ENCODE measurements at places on chromosomes 16 and 17.

DNA sequence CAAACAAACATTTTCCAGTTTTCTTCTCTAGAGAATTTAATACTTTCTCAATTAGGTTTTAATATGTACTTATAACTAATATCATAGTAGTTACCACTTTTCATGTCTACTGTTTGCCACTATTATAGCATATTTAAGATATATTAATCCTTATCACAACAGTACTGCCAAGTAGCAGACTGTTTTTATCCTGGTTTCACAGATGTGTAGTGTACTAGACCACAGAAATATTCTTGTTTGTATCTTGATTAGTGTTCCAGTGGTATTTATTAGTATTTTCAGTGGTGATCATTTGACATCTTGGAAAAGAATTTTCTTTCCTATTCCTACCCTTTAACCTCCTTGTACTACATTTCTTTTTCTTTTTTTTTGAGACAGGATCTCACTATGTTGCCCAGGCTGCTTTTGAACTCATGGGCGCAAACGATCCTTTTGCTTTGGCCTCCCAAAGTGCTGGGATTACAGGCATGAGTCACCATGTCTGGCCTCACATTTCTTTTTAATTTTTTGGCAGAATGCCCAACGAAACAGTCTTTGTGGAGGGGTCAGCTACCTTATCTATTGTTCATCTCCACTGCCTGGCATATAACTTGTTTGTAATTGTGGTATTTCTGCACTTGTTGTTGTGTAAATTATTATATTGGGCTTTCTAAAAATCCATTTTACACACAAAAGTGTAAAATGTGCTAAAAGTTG lies 27.2 kb downstream of the MAP2K4 start:
- no peak overlapping the region for H3K27ac ChIP-seq
- peaks cover 14% of the 10 kb centered on the region for H3K4me1 ChIP-seq
- no peak overlapping the region for H3K4me3 ChIP-seq
- no peaks in the 10 kb centered on the region for H3K27me3 ChIP-seq
- no peak for DNase-seq

- H3K27me3 ChIP-seq: no peaks in the 10 kb centered on the region
- H3K4me3 ChIP-seq: no peak overlapping the region
- no peak overlapping the region for H3K27ac ChIP-seq
- no peak for DNase-seq
- peaks cover 3% of the 10 kb centered on the region for H3K4me1 ChIP-seq
Observed at GRCh38 chr17:38969281-38969680, 2.1 kb upstream of the FBXO47 start.

DNA sequence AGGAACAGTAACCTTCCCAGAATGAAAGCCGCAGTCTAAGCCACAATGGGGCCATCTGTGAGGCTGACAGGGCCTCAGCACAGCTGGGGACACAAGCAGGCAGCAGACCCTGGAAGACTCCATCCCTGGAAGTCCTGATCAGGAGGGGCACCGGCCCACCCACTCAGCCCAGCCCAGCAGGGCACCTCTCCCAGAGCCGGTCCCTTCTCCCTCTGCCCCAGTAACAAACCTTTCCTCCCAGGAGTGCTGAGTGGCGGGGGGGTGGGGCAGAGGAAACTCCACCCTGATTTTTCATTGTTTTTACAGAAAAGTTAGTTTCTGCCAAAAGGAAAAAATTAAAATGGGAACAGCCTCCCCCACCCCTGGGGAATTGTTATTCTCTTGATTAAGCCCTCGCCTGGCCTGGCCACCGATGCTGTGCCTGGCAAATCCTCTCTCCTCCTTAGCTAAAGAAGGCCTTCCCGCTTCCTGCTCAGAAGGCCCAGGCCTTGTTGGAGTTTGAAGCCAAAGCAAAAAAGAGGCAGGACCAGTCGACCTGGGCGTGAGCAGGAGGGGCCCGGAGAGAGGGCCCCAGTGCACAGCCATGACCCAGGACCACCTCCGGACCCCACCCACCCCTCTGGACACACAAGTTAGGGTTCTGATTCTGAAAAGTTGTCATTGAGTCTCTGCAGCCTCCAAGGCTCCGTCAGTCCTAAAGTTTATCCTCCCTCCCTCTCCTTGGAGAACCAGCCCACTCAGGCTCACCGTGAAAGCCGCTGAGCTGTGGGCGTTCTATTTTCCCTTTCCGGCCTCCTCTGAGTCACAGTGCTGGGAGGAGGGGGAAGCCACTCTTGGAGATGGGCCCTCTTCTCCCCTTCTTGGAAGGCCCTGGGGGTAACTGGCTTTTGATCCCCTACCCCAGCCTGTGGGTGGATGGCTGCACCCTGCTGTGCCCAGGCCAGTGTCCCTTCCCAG lies 128.4 kb upstream of the TNRC6C start:
- H3K27ac ChIP-seq: no peak overlapping the region
- peak; percentile 57 for DNase-seq
- H3K36me3 ChIP-seq: no peaks in the 10 kb centered on the region
- peaks cover 8% of the 10 kb centered on the region for H3K4me1 ChIP-seq
- H3K27me3 ChIP-seq: peaks cover 35% of the 10 kb centered on the region

- H3K36me3 ChIP-seq: no peaks in the 10 kb centered on the region
- H3K4me1 ChIP-seq: no peaks in the 10 kb centered on the region
- H3K4me3 ChIP-seq: no peak within 1 kb of the TSS
- no peaks in the 10 kb centered on the region for H3K27me3 ChIP-seq
Observed at GRCh38 chr17:80169784-80170500, at the start of gene CARD14. TSS of gene CARD14 (plus strand) at chr17:80170030. CDS start at chr17:80181439, 11,409 bp downstream.

DNA sequence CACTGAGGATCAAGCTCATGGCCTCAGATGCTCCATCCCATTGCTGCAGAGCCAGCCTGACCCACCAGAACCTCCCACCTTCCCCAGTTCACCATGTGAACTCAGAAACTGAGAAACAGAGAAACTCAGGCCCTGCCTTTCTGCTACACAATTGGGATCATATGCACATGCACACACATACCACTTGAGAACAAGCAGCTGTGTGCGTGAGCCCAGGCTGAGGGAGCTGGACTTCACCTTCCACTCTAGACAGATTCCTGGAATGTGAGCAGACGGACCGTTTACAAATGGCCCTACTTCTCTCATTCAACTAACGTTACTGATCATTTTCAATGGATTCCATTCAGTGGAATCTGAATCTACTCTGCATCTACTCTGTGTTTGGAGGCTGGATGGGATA lies 1.7 kb upstream of the SPEM2 start:
- H3K36me3 ChIP-seq: no peaks in the 10 kb centered on the region
- H3K4me3 ChIP-seq: no peak overlapping the region
- no peaks in the 10 kb centered on the region for H3K27me3 ChIP-seq
- H3K4me1 ChIP-seq: no peaks in the 10 kb centered on the region
- no peak for DNase-seq

- no peak overlapping the region for H3K27ac ChIP-seq
- no peaks in the 10 kb centered on the region for H3K36me3 ChIP-seq
- no peaks in the 10 kb centered on the region for H3K27me3 ChIP-seq
- no peak overlapping the region for H3K4me3 ChIP-seq
Observed at GRCh38 chr17:43636426-43636825, 25.3 kb downstream of the MEOX1 start.

DNA sequence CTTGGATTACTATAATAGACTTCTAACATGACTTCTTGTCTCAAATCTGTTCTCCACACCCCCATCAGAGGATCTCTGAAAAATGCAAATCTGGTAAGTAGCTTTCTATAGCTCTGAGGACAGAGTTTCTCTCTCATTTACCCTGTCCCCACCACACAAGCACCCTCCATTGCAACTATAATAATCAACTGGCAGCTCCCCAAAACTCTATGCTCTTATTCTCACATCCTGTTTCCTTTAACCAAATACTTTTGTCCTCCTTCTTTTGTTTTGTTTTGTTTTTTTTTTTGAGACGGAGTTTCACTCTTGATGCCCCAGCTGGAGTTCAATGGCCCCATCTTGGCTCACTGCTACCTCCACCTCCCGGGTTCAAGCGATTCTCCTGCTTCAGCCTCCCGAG lies 73.4 kb downstream of the HELZ start:
- no peaks in the 10 kb centered on the region for H3K27me3 ChIP-seq
- peaks cover 3% of the 10 kb centered on the region for H3K4me1 ChIP-seq

GRCh38 chr17:65290616-65291015 lies 153.4 kb downstream of the RGS9 start:
- H3K27ac ChIP-seq: no peak overlapping the region
- DNase-seq: no peak
- H3K4me3 ChIP-seq: no peak overlapping the region
- H3K36me3 ChIP-seq: no peaks in the 10 kb centered on the region

- H3K4me3 ChIP-seq: no peak overlapping the region
- H3K36me3 ChIP-seq: no peaks in the 10 kb centered on the region
- H3K4me1 ChIP-seq: no peaks in the 10 kb centered on the region
- no peak for DNase-seq
- H3K27me3 ChIP-seq: no peaks in the 10 kb centered on the region
Observed at GRCh38 chr16:84312783-84313382, 18.2 kb downstream of the WFDC1 start.

- peaks cover 3% of the 10 kb centered on the region for H3K4me1 ChIP-seq
- DNase-seq: no peak
- H3K27ac ChIP-seq: peak overlapping the region; percentile 89
Observed at GRCh38 chr17:63697341-63698286, 2.3 kb downstream of the LIMD2 start.

DNA sequence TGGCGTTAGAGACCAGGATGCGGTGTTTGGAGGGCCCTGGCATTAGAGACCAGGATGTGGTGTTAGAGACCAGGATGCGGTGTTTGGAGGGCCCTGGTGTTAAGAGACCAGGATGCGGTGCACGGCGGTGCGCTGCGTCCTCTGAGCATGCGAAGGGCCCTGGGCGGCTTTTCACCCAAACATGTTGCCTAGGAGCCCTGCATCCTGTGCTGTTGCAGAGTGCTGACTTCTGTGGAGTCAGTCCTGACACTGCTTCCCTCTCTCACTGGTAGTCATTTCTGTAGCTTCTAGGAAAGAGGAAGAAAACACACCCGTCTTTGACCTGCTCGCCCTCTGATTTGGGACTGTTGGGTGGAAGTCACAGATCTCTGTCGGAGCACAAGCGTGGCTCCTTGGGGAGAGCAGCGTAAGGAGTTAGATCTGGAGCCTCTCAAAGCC lies 141.2 kb downstream of the LAT start:
- H3K4me3 ChIP-seq: no peak overlapping the region
- H3K4me1 ChIP-seq: peaks cover 33% of the 10 kb centered on the region
- H3K36me3 ChIP-seq: peaks cover 15% of the 10 kb centered on the region
- peak overlapping the region; percentile 26 for H3K27ac ChIP-seq
- DNase-seq: no peak
- H3K27me3 ChIP-seq: no peaks in the 10 kb centered on the region
